NCI-H146 (cell line): ENCODE measurements at places on chromosomes 5 and 9.

DNA sequence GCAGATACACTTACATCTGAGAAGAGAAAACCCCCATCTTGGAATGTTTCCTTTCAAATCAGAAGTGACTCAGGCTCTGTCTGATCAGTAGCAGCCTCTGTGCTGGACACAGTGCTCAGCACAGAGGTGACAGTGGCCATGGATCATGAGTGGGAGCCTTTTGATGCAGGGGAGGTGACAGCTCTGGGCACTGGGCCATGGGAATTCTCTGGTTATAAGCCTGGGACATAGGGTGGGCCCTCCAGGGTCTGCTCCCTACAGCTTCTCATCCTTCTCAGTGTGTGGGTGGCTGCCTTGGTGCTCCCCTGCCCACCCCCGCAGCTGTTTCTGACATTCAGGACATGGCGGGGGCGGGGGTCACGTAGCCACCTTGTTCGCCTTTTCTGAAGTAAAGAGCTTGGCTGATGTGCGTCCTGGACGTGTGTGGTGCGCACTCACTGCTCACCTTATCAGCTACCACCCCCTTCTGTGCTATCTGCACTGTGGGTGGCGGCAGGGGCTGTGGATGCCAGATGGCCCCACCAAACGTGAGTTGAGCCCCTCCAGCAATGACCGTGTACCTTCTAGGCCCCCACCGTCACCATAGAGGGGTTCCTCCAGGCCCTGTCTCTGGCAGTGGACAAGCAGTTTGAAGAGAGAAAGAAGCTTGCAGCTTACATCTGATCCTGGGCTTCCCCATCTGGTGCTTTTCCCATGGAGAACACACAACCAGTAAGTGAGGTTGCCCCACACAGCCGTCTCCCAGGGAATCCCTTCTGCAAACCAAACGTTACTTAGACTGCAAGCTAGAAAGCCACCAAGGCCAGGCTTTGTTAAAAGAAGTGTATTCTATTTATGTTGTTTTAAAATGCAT, 24.0 kb downstream of the TRIP13 start:
- no peak for DNase-seq

DNA sequence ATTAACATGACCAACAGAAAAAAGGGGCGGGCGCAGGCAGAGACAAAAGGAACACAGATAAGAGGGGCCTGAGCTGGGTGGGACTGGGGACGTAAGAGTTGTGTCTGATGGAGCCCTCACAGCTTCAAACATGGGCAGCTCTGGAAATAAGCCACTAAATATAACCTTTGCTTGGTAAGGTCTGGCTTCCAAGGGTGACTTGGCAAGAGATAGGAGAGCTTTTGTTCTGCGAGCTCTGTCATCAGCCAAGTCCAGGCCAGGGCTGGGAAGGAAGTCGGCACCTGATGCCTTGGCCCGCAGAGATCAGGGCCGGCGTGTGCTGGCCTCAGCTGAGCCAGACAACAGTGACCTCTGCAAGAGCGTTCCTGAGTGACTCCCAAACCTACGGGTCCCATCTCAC, 11.8 kb downstream of the TRUB2 start:
- no peak for DNase-seq

- peak; percentile 11 for DNase-seq
Observed at GRCh38 chr5:137778772-137779564, 24.8 kb upstream of the HNRNPA0 start.

- no peak for DNase-seq
Observed at GRCh38 chr5:107966201-107966600, 295.5 kb upstream of the EFNA5 start.

DNA sequence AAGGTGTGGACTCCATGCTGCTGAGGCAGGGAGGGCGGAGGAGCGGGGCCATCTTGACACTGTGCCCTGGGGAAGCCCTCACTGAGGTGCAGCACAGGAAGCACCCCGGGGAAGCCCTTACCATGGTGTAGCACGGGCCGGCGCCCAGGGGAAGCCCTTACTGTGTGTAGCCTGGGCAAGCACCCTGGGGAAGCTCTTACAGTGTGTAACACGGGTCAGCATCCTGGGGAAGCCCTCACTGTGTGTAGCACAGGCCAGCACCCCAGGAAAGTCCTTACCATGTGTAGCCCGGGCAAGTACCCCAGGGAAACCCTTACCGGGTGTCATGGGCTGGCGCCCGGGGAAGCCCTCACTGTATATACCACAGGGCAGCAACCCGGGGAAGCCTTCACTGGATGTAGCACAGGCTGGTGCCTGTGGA, 62.6 kb upstream of the ZNF354B start:
- no peak for DNase-seq

DNA sequence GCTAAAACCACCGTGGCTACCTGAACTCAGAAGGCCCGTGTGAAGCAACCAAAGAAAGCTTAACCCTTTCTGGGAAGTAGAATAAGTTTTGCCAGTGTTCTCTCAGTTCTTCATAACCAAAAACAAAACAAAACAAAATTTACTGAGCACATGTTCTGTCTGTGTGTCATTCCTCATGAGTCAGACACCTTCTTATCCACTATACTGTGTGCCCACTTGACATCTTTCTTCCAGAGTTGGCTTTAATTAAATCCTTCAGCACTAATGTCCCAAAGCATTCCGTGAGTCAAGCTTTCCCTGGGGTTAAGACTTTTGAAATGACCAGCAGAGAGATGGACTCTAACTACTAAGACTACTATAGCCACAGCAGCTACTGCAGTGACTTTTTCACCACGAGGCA, 61.3 kb downstream of the GLIS3 start:
- no peak for DNase-seq

DNA sequence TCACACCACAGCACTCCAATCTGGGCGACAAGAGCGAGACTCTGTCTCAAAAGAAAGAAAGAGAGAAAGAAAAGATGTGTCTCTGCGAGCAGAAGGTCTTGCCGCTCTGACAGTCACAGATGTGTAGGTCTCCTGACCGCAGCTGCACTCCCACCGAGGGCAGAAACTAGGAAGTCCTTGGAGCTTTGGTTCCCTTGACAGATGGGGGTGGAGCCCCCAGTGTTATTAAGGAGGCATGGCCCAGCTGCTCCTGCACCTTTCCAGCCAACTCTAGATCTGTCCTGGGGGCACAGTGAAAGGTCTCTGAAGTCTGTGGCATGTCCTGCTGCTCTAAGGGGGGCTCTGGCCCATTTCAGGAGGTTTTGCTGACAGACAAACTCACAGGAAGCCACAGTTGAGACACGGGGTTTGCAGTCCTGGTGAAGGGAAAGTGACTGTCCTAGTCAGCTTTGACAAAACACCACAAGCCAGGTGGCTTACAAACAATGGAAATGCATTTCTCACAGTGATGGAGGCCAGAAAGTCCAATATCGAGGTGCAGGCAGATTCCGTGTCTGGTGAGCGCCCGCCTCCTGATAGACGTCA, 9.0 kb upstream of the DIPK1B start:
- DNase-seq = no peak

DNA sequence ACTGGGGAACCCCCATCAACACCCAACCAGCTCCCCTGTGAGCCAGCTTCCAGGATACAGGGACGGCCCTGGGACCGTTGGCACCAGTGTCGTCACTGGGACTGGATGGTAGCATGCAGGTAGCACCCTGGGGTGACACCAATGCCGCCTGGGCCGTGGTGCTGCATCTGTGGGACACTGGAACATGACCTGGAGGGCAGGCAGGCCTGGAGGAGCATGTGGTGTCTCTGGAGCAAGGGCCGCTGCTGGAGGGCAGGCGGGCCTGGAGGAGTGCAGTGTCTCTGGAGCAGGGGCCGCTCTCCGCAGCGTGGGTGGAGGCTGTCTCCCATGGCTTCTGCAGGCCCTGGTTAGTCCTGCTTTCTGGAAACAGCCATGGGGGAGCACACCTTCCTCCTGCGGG, 13.1 kb downstream of the LPCAT1 start:
- no peak for DNase-seq

DNA sequence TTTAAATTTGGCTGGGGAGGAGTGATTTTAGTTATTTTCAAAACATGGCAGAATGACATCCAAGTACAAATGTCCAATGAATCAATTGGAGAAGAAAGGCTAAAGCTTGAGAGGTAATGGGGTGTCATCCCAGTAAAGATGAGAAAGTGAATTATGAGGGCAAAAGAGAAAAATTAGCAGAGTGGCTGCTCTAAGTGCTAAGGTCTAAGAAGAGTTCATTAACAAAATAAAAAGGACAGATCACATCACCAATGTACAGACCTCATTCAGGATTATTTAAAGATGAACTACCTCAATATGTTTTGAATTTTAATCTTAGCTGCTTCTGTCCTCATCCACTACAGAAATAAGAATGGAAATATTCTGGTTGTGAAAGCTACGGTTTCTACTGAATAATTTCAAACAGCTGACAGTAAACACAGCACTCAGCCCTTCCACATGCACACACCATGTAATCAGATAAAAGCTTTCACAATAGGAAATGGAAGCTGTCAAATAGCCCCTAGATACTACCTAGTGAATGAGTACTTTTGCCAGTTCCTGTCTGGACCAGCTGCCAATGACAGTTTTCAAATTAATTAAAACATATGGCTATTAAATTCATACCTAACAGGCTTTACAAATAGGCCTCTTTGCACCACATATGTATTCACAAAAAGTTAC, 171.5 kb downstream of the SSBP2 start:
- peak; percentile 63 for DNase-seq

DNA sequence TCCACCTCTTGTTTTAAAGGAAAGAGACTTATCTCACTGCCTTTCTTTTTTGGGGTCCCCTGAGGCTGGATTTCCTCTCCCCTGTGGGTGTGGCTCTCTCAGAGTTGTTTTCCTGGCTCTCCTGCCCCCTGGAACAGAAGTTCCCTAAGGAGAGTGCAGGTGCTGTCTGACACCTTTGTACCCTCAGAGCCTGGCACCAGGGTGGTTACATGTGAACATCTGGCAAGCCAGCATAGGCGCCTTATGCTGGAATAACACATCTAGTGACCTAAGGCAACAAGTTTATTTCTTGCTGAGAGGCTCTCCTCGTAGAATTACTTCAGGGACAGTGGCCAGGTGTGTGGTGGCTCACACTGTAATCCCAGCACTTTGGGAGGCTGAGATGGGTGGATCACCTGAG, 172.9 kb upstream of the PTCH1 start:
- DNase-seq = no peak

DNA sequence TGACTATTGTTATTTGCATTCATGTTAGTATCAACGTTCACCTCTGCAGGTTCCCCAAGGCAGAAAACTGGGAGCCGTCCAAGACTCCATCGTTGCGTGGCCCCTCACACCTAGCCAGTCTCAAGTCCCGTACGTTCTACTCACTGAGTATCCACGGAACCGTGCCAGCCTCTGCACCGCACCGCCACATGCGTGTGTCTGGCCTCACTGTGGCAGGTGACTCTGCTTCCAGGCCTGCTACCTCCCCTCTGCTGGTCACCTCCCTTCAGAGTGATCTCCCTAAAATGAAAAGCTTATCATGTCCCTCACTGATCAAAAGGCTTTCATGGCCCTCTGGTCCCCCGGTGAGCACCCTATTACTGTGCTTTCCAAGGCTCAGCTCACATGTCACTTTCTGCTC, 108.1 kb downstream of the GABBR2 start:
- DNase-seq = no peak

- DNase-seq = no peak
Observed at GRCh38 chr5:116652196-116652729, 77.6 kb upstream of the SEMA6A start.

DNA sequence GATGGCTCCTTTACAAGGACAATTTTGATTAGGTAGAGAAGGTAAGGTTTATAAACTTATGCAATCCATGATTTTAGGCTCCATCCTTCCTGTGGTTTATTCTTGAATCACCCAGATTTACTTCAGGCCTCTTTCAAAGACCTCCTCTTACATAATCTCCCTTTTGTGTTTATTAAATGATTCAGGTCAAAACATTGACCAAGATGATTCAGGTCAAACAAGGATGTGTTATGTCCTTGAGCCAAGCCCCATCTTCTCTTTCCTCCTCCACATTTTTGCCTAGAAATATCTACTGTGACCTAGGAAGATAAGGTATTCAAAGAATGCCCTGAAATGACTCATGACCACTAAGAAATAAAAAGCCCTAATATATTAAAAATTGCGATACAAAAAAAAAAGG, 31.8 kb upstream of the TLR4 start:
- DNase-seq = no peak

GRCh38 chr9:26163931-26164330, 485.7 kb upstream of the TUSC1 start:
- no peak for DNase-seq

- no peak for DNase-seq
Observed at GRCh38 chr5:146952168-146952567, 73.6 kb upstream of the PPP2R2B start.

DNA sequence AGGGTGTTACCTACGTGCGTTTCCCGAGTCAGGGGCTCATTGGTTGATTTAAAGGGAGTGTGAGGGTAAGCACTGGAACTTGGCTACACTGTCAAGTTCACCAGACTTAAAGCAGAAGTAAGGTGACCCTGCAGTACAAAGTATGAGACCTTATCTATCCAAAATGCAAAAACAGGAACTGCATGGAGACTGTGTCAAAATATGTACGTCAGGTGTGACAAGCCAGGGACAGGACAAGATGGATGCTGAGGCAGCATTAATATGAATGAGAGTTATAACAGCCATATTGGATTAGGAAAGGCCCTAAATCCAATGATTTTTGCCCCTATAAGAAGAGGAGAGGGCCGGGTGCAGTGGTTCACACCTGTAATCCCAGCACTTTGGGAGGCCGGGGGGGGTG, 15.4 kb upstream of the SUSD3 start:
- no peak for DNase-seq

GRCh38 chr9:128819716-128820664, 1.7 kb downstream of the ENDOG start:
- peak; percentile 9 for DNase-seq

DNA sequence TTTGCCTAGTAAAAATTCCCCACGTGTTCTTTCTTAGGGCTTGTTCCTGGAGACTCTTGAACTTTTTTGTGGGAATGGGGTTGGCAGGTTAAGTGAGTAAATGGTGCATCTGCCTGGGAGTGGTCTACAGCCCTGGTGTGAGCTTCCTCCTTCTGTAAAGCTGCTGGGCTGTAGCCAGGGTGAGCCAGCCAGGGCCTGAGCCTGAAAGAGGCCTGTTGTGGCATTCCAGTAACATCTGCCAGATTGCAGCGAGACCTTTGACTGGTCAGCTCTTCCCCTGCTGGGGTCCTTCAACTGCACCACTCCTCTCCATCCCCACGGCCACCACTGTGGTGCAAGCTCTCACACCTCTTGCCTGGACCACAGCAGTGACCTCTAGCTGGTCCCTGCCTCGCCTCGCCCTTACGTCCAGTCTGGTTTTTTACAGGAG, 47.5 kb downstream of the SLC22A5 start:
- DNase-seq = no peak

GRCh38 chr5:89315286-89316100, 432.5 kb upstream of the MEF2C start:
- peak; percentile 65 for DNase-seq

DNA sequence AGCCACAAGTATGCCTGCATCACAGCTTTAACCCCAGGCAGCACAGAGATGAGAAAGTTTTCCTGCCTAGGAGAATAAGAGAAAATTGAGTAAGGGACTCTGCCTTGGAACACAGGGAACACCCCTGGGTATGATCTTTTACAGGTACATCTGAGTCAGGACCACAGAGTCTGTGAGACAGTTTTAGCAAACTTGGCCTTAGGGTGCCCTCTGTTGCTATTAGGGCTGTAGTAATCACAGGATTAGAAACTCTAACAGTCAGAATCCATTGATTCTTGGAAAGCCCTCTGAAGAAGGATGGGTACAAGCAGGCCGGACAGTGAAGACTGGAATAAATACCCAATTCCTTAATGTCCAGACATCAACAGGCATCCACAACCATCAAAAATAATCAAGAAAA, 989.5 kb upstream of the CDH9 start:
- DNase-seq = no peak
